ENCODE measurements at places on chromosomes 6 and 20.

DNA sequence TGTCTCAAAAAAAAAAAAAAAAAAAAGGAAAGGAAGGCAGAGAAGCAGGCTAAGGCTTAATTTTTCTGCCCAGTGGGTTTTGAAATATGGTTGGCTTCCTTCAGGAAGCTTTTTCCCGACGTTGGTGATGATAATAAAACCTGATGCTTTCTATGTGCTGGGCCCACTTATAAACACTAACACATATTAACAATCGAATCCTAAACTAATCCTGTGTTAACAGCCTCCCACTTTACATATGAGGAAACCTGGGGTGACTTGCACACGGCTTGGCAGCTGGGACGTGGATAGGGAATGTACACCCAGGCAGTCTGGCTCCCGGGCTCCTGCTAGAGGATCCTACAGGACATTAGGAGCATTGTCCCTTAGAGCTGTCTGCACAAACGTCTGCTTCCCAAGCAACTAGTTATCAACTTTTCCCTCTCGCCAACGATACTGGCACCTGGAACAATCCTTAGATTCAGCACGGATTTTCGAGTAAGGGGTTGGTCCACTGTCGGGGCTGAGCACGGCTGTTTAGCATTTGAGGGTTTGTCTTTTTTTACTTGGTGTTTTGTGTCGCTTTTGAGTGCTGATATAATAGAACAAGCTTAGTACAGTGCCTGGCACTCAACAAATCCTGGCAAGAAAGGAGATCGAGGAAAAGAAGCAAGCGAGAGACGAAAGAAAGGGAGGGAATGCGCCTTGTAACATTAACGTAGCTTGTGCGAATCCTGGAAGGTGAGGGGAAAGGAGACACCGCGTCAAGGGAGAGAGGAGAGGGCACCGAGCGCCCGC is 622 bp upstream of the KIZ start:
- DNase-seq: no peak

DNA sequence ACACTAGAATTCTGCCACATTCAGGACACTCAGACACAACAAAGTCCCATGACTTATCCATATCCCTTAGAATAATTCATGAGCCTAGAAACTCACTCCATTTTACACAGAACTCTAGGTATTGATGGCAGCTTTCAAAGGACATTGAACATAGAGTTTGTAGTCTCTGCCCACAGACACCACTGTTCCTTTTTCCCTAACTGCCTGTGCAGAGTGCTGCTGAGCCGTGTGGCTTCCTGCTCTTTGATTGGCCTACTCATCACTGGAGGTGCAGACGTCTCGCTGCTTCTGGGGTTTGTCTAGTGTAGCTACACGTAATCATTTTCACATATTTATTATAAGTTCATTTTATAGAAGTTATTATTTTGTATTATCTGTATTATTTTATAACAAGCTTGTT is 407.6 kb downstream of the PREX1 start:
- no peak for DNase-seq

DNA sequence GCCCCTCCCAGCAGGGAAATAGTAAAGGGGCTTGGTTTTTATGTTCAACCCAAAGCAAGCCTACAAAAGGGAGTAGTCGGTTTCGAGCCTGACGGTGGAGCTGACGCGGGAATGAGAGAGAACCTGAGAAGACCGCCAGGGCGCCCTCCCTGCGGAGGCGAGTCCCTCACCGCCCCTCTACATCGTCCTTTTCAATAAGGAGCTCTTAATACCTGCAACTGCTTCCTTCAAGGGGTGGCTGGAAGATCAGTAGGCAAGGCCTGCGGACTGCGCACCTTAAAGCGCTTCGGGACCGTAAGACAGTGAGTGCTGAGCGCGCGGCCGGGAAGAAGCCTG is 709 bp upstream of the ZNF76 start:
- no peak for DNase-seq

DNA sequence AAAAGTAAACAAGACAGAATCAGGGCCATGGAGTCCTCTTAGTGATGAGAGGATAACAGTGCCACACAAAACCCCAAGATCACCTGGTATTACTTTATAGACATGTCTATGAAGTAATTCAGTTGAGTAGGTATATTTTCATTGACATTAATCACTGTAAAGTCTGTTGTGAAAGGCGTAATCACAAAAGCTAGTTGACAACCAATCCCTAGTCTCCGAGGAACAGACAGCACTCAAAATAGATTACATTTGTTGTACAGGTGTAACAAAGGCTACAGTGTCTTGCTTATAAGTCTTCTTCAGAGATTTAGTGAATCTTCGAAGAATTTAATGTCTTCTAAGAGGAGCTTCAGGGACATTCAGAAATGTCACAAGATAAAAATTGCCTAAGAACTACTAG is 120.1 kb downstream of the TMEM200A start:
- DNase-seq: no peak

GRCh38 chr6:111651185-111652034 is 45.7 kb upstream of the TRAF3IP2 start:
- no peak for DNase-seq

DNA sequence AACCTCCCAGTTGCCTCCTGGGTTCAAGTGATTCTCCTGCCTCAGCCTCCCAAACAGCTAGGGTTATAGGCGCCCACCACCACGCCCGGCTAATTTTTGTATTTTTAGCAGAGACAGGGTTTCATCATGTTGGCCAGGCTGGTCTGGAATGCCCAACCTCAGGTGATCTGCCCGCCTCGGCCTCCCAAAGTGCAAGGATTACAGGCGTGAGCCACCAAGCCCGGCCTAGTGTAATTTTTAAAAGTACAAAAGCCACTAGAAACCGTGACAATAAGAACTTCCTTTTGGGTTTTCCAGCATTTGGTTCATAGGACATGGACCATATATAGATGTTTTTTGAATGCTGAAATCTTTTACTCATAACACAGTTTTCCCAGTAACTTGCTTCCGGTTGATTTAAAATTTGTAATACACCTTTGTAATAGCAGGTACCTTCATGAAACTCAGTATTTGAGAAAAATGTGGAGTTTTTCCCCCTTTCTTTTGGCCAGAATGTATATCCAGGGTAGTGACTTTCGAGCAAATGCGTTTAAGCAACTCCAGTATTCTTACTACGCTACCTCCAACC is 467 bp downstream of the PXT1 start:
- DNase-seq: no peak

DNA sequence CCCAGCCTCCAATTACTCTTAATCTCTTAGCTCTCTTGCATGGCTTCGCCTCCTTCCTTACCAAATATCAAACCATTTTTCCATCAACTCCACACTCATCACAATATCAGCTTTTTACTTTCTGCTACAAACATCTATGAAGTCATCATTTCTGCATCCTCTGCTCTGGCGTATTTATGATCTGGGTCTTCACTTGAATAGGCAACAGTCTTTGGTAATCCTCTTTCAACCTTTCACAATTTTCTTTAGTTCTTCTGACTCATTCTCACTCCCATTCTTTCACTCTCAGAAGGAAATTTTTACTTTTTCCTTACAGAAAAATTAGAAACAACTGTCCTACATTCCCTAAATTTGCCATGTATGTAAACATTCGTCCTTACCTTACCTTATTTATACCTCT is 522.4 kb downstream of the HDGFL1 start:
- DNase-seq: no peak

- no peak for DNase-seq
These were observed 22.8 kb upstream of the PNRC1 start for GRCh38 chr6:89057759-89058158.

DNA sequence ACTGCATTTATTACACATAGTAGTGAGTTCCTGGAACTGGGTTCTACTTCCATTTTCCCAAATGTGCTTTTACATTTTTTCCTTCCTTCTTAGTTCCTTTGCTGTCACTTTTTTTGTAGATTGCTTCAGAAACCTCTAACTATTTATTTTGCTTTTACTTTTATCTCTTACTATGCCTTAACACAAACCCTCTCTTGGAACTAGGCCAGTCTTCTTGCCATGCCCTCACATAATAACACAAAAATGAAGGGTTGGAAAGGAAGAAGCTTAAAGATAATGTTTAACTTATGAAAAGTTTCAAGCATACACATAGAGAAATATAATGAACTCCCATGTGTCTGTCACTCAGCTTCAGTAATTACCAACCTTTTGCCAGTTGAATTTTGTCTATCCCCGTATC is 27.1 kb downstream of the TOP1 start:
- DNase-seq: no peak

DNA sequence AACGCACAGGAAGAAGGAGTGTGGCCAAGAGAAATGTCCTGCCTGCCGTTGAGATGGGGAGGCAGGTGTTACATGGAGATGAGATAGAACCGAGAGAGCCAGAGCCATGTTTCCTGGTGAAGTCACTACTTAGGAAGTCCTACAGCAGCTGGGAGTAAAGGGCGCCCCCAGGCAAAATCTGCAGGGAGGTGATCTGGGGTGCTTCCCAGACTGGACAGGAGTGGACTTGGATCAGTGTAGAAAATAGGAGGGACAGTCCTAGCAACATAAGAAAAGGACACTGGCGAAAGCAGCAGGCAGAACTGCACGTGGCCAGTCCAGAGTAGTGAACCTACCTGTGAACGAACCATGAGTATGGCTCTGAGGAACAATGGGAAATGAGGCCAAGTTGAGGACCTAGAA is 85.3 kb downstream of the CD164 start:
- no peak for DNase-seq

DNA sequence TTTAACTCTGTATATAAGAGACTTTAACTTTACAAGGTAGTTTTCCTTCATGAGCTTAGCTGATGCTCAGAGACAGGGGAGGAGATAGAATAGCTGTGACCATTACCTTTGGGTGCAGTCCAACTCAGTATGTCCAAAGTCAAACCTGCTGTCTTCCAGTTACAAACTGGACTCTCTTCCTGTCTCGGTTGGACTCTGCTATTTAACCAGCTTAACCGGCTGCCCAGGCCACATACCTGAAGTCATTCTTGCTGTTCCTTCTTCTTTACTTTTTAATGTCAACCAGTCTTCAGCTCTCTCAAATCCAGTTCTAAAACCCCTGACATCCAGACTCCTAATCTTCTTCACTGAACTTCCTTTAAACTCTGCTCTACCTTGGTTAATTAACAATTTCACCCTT is 138.3 kb upstream of the TSHZ2 start:
- no peak for DNase-seq

- DNase-seq: no peak
These were observed 16.6 kb downstream of the HRH3 start for GRCh38 chr20:62203378-62204030.

DNA sequence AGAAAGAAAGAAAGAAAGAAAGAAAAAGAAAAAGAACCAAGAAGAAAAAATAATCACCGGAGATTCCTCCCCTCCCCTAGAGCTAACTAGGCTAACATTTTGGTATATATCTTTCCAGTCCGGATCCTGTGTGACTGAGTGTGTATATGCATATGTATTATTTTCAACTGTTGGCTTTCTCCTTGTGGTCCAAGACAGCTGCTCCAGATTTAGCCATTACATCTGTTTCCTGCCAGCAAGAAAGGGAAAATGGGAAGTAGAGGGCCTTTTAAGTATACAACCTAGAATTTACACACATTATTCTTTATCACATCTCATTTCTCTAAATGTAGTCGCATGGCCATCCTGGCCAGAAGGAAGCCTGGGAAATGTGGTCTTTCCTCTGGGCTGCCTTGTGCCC is 15.2 kb downstream of the SLC52A3 start:
- no peak for DNase-seq

GRCh38 chr20:16017656-16018055 is 555.6 kb downstream of the KIF16B start:
- DNase-seq: no peak

DNA sequence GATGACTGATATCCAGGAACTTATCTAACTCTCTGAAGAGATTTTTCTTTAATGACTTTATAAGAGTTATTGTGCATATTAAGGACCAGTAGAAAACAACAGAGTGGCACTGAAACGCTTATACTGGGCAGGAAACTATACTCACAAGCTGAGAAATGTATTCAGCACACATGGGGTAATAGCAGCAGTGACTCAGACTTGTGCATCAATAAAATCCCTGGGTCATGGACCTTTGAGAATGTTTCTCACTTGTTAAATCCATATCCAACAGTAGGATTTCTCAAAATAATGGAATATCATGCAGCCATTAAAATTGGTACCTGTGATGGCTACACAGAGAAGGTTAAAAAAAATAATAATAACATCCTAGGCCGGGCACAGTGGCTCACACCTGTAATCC is 219.5 kb downstream of the BTBD9 start:
- no peak for DNase-seq

DNA sequence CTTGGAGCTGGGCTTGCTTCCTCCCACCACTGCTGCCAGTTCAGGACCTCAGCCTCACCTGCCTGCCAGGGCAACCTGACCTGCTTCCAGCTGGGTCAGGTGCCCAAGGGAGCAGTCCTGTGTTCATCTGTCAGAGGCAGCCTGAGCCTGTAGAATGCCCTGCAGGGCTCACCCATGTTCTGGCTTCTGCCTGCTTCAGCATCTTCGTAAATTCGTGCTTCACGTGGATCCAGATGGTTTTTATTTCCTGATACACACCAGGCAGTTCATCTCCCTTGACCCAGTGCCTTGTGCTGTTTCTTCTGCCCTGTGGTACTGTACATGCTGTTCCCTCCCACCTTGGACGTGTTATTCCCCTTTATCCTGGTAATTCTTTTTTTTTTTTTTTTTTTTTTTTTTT is 50.2 kb downstream of the ARID1B start:
- no peak for DNase-seq

DNA sequence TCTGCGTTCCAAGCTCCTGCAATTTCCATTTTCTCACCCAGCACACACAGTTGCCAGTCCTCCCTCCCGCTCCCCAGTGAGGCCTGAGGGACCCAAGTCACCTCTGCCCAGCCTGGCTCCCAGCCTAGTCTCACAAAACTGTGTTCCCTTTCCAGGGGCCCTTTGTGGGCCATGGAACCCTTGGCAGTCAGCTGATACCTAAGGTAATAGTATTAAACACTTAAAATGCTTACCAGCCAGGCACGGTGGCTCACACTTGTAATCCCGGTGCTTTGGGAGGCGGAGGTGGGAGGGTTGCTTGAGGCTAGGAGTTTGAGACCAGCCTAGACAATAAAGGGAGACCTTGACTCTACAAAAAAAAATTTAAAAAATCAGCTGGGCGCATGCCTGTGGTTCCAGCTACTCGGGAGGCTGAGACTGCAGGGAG is 3.2 kb upstream of the RBM38 start:
- DNase-seq: no peak

GRCh38 chr6:137218473-137218916 is 690 bp downstream of the IFNGR1 start:
- DNase-seq: no peak

DNA sequence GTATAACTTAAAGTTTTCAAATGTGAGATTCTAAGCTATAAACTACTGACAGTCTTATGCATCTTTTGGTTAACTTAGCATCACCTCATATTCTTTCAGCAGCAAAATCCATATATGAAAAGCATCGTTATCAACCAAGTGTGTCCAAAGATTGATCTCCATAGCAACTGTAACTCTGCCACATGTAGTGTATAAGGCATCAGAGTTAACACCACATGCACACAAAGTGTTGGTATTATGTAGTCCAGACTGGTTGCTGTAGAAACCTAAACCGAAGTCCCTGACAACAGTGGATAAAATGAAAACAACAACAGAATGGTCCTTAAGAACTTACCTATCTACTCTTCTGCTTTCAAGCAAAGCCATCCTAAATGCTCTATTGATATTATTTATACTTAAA is 39.6 kb downstream of the PDSS2 start:
- no peak for DNase-seq

Measured in activated CD4-positive, CD25-positive, alpha-beta regulatory T cell (primary cell).